ENCODE measurements at places on chromosomes 12 and 14.
A peak's percentile ranks its signal among the peaks of the same experiment; 100 is the strongest.

GRCh38 chr12:108823804-108824203, 33.6 kb downstream of the SSH1 start:
- DNase-seq = no peak

DNA sequence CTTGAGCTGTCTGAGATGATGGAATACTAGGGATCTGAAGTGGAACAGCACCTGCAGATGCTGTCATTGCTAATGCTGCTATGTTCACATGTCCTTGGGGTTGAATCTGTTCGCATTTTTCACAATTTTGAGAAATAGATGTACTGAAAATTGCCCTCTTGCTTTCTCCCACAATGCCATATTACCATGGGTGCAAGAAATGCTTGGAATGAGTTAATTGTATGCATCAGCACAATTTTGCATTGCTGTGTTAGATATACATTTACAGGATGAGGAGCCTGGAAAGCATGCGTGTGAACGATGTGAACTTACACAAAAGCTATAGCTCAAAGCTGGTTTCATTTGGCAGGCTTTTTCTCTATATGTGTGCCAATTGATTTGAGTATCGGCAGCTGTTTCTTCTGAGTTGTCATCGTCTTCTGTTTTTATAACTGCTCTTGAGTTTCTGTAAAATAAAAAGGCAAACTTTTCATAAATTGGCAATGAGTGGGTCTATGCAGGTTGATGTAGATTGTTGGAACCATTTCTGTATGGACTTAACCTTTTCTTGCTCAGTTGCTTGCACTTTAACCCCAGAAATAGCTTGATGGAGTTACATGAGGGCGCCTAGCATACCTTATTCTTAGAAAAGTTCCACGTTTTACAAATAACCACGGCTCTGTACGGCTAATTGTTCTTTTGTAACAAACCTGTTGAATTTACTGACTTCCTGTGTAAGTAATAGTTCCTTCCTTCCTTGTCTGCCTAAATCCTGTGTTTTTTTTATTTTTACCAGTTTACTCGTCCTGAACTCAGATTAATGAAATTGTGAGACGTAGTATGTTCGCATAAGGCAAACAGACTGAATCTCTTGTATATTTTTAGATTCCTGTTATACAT, 105.9 kb downstream of the FGD4 start:
- DNase-seq = no peak

DNA sequence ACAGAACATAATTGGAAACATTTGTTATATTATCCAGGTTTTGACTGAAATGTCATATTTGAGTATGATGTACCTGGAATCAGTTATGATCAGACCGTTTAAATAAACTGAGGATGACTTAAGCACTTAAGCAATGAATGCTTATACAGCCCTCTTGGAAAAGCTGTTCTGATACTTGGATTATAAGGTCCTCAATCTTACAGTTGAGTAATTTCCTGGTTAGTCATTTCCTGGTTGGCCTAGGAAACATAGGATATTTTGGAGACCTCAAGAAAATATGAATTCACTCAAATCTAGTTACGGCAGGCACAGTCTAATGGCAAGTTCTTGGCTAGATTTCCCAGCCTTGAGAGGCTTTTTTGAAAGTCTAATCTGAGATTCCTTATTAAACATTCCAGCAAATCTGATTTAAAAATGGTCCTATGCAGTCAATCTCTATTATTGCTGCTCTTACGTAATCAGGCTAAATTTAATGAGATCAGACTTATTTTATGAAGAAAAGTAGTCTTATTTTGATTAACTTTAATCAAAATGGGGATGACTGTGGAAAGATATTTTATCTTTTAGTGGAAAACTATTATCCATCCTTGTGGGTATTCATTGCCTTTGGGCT, 447.2 kb downstream of the SNAPC1 start:
- no peak for DNase-seq

GRCh38 chr12:88493636-88494035, 86.6 kb downstream of the KITLG start:
- DNase-seq = no peak

GRCh38 chr14:20608383-20609110, 17.4 kb upstream of the RNASE12 start:
- no peak for DNase-seq

- no peak for DNase-seq
These were observed 120.9 kb upstream of the SFSWAP start for GRCh38 chr12:131589966-131590365.

DNA sequence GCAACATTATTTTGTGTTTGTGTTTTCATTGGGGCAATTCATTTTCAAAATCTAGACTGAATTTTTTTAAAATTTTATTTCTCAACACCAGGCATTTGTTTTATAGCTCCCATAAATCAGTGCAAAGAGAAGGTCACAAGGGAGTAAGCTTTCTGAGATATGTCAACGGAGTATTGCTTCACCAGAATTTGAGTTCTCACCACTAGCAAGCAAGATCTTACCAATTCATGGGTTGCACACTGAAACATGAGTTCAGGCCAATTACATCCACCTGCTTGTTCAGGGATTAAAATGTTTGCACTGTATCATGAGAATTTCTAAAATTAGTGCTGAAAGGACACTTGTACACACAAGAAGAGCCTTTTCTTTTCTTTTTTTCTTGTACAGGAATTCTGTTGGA, 121.9 kb downstream of the CAND1 start:
- DNase-seq = no peak

DNA sequence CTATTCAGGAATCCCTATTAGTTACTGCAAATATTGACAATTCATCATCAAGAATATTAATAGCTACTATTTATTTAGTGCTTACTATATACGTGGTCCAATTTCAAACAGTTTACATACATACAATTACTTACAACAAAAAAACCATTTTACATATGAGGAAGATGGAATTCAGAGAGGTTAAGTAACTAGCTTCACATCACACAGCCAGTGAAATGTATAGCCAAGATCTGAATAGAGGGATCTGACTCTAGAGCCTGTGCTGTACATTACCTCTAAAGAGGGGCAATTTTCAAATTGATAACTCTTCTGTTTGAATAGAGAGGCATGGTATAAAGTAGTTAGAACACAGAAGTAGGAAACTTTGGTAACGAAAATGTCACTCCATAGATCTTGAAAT, 18.3 kb downstream of the SOX5 start:
- no peak for DNase-seq

DNA sequence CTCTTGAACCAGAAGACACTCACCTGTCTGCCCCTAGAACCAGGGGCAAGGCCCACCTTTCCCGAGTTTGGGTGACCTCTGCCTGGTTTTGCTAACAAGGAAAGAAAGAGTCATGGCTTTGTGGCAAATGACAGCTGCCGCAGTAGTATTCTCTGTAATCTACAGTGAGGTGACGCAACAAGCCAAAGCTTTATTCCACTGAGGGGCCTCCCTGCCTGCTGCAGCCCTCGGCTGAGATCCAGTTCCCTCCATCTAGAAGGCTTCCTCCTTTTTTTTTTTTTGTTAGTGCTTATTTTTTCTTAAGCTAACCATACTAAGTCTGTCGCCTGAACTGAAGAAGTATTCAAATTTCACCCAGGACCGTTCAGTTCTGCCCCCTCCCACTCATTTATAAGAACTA, 142.3 kb upstream of the TMCC3 start:
- no peak for DNase-seq

DNA sequence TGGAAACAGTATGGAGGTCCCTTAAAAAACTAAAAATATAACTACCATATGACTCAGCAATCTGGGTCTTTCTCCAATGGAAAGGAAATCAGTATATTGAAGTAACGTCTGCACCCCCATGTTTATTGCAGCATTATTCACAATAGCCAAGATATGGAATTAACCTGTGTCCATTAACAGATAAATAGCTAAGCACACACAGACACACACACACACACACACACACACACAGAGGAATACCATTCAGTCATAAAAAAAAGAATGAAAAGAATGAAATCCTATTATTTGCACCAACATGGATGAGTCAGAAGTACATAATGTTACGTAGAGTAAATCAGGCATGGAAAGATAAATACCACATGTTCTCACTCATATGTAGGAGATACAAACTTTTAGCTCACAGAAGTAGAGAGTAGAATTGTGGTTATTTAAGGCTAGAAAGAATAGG, 4.7 kb downstream of the KLRK1 start:
- DNase-seq = no peak

GRCh38 chr12:8890313-8891085, 23.8 kb upstream of the PHC1 start:
- peak; percentile 74 for DNase-seq

GRCh38 chr12:3655328-3655900, 97.5 kb downstream of the CRACR2A start:
- no peak for DNase-seq

GRCh38 chr14:60974090-60974651, 6.7 kb downstream of the TRMT5 start:
- DNase-seq = no peak

DNA sequence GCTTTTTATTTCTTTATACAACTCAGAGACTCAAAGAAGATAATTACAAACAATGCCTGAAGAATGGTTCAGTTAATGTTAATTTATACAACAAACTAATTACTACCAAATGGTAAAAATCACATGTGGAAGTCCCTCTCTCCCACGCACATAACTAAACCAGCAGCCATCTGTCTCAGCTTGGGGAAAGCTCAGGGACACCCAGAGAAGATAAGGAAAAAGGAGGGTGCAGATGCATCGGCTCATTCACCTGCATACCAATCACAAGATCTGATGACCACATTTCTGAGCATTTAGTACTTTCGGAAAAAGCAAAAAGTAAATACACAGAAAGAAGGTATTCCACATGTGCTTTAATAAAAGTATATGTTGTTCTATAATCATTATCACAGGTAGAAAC, 136.3 kb downstream of the SOX5 start:
- no peak for DNase-seq

- DNase-seq = no peak
These were observed 90.2 kb upstream of the HECTD1 start for GRCh38 chr14:31297701-31298344.

All from neuronal stem cell (in vitro differentiated cells).